Activated naive CD8-positive, alpha-beta T cell treated with anti-CD3 and anti-CD28 coated beads, Interleukin-2, amount 50 U/mL, for 24 hours (primary cell): ENCODE measurements at places on chromosomes 1 and 21.

GRCh38 chr1:52667290-52667689 lies 30.9 kb downstream of the COA7 start:
- DNase-seq, result no peak

DNA sequence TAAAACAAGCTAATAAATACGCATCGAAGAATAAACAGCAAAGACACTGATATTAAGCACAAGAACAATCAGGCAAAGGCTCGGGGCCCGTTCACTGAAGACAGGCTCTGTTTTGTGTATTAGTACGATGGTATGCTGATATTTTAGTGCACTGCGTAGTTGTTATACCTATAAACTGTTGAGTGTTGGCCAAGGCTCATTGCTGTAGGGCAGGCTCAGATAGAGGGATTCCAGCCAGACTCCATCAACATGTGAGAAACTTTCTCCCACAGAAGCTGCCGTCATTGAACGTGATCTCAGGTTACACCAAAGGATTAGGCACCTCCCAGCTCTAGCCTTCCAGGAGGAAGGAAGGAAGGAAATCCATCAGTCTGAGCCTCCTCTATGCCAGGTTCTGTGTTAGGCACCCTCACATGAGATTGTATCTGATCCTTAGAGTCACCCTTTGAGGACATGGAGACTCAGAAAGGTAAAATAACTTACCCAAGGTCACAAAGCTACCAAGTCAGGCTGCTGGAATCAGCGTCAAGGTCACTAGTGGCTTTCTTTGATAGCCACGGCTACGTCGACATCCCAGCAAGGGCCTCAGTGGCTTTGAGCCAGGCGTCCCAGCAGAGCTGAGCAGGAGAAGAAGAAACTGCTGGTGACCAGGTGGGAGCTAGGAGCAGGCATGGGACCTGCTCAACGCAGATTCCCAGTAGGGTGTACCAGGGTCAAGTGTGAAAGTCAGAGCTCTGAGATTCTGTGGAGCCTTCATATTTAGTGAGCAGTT lies 14.8 kb downstream of the BCAR3 start:
- no peak for DNase-seq

GRCh38 chr1:247300491-247301175 lies 31.0 kb downstream of the ZNF496 start:
- DNase-seq, result no peak

- DNase-seq, result no peak
Observed at GRCh38 chr1:36232212-36233095, 8.2 kb downstream of the THRAP3 start.

- no peak for DNase-seq
Observed at GRCh38 chr1:235673981-235674380, 24.4 kb upstream of the GNG4 start.

DNA sequence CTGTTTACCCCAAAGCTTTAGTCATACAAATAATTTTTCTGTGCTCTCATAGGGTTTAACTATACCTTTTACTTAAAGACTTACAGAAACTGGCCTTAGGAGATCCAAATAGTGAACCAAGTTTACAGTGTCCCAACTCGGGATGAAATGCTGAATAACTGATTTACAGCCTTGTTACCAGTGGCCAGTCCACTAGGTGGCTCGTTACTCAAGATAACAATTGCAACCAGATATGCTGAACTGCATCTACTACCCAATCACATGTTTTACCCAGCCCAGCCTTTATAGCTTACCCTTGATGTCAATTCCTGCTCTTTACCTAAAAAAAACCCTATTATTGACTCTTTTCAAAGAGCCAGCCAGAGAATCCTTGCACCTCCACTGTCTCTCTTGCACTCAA lies 1148.8 kb upstream of the ADGRL4 start:
- DNase-seq, result no peak
